ENCODE measurements at places on chromosomes 4 and X.

- no peak for DNase-seq
Measured at GRCh38 chrX:148133105-148133725, 152.1 kb downstream of the FMR1NB start.

- DNase-seq = no peak
Measured at GRCh38 chr4:37664696-37665095, 21.5 kb downstream of the RELL1 start.

DNA sequence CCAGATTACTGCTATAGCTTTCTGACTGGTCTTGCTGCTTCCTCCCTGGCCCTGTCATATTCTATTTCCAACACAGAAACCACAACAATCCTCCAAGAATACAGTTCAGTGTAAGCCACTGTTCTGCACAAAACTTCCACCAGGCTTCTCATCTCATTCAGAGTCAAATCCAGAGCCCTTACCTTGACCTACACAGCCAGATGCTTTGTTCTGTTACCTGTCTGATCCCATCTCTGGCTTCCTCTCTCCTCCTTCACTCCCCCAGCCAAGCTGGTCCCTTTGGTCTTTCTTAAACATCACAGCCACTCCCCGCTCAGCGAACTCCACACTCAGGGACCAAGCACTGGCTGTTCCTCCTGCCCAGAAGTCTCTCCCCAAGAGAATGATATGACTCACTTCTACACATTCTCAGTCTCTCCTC, 84.8 kb upstream of the BMP2K start:
- DNase-seq = no peak

DNA sequence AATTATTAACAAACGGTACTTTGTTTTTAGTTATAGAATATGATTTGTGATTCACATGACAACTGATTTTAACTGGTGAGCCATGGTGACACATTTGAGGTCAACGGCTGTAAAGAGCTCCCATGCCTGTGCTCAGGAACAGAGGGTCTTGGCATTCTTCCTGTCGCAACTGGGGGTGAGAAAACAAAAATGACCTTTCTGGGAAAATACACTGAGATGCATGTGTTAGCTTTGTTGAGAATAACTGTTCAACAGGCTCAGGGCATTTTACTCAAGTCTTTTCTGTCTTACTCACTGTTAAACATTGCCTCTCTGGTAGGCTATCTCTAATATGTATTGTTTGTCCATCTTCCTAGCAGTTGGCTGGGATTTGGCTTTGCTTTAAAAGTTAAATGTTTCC, 57.1 kb upstream of the HPGD start:
- no peak for DNase-seq

- no peak for DNase-seq
Measured at GRCh38 chr4:77581724-77582123, 23.9 kb upstream of the CXCL13 start.

GRCh38 chr4:38804654-38805295, at the start of gene TLR1:
Gene TLR1 (minus strand): TSS chr4:38804791. CDS start chr4:38798831, 5,960 bp downstream.
- DNase-seq = no peak

DNA sequence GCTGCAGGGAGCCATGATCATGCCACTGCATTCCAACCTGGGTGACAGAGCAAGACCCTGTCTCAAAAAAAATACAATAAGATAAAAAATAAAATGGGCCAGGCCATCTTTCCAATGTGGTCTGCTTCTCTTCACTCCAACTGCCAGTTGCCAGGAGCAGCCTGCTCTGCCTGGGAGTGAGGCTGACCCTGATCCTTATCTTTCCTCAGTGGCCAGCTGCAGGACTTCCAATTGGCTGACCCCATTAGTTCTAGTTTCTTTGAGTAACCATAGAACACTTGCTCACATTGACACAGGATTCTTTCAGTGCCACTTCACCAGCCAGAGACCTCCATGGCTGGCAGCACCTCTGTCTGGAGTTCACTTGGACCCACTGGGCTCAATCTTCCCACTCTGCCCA, 258.6 kb downstream of the MID1IP1 start:
- no peak for DNase-seq

DNA sequence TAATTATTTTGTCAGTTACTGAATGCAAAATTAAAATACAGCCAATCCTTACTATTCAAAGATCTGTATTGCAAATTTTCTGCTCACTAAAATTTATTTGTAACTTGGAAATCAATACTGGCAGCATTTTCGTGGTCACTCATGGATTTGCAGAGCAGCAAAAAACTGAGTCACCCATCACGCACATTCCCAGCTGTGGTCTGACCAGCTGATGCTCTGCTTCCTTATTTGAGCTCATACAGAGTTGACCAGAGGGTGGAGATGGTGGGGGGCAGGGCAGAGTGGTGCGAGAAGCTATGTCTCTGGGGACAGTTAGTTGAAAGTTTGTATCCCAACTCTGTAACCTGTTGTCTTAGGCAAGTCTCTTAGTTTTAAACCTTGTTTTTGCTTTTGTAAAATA, 214.8 kb downstream of the SPCS3 start:
- DNase-seq = no peak

DNA sequence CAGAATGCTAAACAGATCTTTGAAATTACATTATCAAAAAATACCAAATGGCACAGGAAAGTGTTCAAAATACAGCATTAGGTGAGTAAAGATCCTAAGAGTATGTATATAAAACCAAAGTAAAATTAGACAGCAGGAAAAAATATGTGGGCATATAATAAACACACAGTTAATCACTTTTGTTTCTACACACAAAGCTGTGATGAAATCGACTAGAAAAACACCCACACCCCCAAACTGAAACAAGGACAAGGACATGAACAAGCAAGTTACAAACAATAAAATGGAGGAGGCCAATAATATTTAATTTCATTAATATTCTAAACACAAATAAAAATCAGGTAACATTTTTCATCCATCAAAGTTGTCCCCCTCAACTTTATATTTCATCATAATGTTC, 143.2 kb downstream of the FRYL start:
- DNase-seq = no peak

DNA sequence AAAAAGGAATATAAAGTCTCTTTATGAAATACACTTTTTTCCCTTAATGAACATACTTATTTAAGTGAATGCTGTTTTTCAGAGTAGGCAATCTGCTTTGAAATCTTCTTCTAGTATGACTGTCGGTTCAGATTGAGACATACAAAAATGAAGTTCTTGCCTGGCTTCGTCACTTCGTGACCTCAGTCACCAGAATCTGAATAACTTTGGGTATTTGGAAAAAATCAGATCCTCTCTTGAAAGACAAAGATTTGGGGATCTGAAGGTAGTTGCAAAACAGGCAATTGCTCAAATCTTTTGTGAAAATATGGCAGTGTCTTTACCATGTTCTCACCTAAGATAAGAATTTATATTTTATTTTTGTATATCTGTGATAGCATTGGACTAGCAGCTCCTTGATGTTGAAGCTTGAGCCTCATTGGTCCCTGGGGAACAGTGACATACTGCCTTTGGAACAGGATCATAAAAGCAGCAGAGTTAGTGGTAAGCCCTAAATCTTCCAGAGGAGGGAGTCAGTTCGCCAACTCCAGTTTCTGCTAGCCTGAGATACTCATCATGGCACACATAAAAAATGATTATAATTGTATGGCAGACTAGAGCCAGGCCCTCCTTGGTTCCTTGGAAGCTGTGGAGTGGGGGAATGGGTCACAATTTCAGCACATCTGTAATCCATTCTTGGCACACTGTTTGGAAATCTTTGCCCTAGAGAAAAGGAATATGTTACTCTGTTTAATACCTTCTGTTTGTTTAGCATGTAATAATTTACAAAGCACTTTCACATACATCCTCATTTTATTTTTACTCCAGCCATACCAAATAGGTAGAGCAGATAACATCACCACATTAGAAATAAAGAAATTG, 5.0 kb downstream of the ARFIP1 start:
- no peak for DNase-seq
